Body of pancreas (tissue), 4 donors: ENCODE measurements at places on chromosomes 5 and 9.
A peak's percentile ranks its signal among the peaks of the same experiment; 100 is the strongest.

- DNase-seq, result no peak
Observed at GRCh38 chr5:54115735-54116403, 194.5 kb downstream of the ARL15 start.

- no peak for DNase-seq
Observed at GRCh38 chr5:10635867-10636350, 72.0 kb downstream of the ANKRD33B start.

DNA sequence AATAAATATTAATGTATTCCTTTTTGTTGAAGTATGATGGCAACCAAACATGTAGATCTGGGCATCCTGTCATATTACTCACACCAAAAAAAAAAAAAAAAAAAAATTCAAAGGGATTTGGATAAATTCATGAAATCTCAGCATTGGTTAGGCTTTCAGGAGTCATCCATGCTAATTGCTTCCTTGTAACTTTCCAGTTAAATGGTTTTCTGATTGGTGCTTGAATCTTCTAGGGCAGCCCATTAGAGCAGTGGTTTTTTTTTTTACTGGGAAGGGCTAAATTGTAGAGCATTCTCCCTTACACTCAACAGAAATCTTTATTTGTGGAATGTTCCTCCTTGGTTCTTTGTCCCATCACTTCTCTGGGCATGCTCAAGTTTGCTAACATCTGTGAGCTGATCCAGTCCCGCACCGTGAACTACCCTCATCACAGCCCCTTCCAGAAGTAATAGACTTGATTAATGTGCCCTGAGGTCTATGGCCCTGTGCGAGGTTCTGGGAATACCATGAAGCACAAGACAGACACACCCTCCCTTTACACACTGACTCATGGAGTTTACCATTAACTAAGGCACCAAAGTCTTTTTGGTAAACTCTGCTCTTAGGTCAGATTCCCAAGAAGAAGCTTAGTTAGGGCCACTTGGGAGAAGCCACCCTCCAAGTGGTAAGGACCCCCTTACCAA lies 56.0 kb downstream of the RGS3 start:
- DNase-seq, result peak; percentile 29

DNA sequence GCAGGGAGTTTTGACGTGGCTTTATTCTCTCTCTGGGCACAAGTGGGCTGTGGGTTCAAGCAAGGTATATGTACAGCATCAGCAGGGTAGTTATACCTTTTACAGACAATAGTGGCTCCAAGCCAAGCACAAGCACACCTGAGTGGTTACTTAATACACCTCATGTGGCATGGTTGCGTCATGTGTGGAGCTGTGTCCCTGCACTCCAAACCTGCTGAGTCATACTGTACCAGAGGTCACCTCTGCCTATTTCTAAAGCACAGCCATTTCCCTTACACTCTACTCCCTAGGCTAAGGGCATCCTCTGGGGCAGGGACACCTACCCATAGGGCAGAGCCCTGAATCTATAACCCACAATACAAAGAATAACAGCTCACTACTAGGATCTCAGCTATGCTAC lies 147.3 kb downstream of the OSTF1 start:
- peak; percentile 80 for DNase-seq
